Right atrium auricular region (tissue), 2 donors: ENCODE measurements at places on chromosomes 1 and 21. TPM values are rescaled to one million over a fixed set of nuclear protein-coding genes. Genes with fewer than 3 reads are reported as not detected.

- no peaks in the 10 kb centered on the region for H3K36me3 ChIP-seq
- no peak for DNase-seq
- H3K4me3 ChIP-seq, result no peak overlapping the region
- H3K4me1 ChIP-seq, result peaks cover 25% of the 10 kb centered on the region
- H3K27ac ChIP-seq, result no peak overlapping the region
- H3K27me3 ChIP-seq, result no peaks in the 10 kb centered on the region
These were observed 129.7 kb upstream of the UBE2U start for GRCh38 chr1:64073705-64074104.

- DNase-seq, result no peak
- no peaks in the 10 kb centered on the region for H3K4me1 ChIP-seq
- H3K27me3 ChIP-seq, result no peaks in the 10 kb centered on the region
These were observed 11.1 kb downstream of the ZFYVE9 start for GRCh38 chr1:52153010-52153409.

- no peak overlapping the region for H3K27ac ChIP-seq
- no peaks in the 10 kb centered on the region for H3K27me3 ChIP-seq
- H3K4me3 ChIP-seq, result no peak overlapping the region
These were observed 2.0 kb downstream of the C1orf232 start for GRCh38 chr1:26166719-26167281.

DNA sequence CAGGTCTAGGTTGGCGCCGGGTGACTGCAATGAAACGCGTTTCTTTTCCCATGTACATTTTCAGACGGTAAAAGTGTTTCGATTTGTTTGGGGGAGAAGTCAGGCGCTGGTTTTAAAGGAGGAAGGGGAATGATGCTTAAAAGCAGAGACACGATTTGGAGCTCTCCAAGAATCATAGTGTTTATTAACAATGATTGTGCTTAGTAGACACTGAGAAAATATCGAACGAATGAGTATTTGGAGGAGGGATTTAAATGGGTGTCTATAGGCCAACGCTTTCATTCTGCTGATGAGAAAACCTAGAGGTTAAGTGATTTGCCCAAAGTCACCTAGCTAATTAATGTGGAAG is 36.9 kb upstream of the JAK1 start:
- H3K4me1 ChIP-seq, result peaks cover 18% of the 10 kb centered on the region

DNA sequence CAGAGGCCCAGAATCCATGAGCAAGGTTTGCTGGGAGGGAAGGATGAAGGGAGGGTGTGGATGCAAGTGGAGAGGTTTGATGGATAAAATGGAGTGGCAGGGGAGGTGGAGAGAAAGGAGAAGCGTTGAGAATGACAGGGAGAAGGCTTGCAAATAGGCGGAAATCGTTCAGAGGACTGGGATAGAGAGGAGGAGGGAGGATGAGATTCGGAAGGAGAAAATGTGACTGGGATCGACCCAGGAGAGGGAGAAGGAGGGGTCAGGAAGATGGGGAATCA is 376 bp downstream of the AVPR1B start:
- no peak overlapping the region for H3K27ac ChIP-seq
- H3K4me3 ChIP-seq, result peak overlapping the region; percentile 28
- DNase-seq, result peak; percentile 40
- peaks cover 13% of the 10 kb centered on the region for H3K4me1 ChIP-seq

DNA sequence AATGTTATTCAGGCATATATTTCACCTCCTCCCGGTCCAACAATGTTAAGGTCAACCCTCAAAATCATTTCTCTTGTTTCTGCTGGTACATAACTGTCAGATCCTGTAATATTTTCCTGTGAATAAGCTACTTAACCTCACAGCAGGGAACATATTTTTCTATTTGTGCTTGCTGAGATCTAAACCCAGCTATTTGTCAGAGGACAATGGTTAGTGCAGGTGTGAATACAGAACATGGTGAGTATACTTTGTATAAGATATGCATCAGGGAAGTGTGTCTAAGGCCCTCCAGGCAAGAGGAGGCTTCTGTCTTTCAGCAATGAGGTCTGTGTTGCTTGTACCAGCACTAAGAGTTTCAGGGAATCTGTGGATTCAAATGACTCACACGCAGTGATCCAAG is 970.6 kb downstream of the NCAM2 start:
- DNase-seq, result no peak
- H3K36me3 ChIP-seq, result no peaks in the 10 kb centered on the region
- H3K27ac ChIP-seq, result no peak overlapping the region

PRSS38 gene
- not detected for total RNA-seq

- H3K4me1 ChIP-seq, result peaks cover 5% of the 10 kb centered on the region
- H3K27me3 ChIP-seq, result no peaks in the 10 kb centered on the region
- no peak overlapping the region for H3K4me3 ChIP-seq
- peak overlapping the region; percentile 56 for H3K27ac ChIP-seq
These were observed 13.7 kb upstream of the SRP9 start for GRCh38 chr1:225763716-225764548.

GRCh38 chr1:92324784-92325183 is 25.9 kb downstream of the RPAP2 start:
- H3K36me3 ChIP-seq, result peaks cover 38% of the 10 kb centered on the region
- no peak overlapping the region for H3K4me3 ChIP-seq
- no peaks in the 10 kb centered on the region for H3K4me1 ChIP-seq
- H3K27me3 ChIP-seq, result no peaks in the 10 kb centered on the region
- DNase-seq, result no peak
